Fibroblast of villous mesenchyme (primary cell): ENCODE measurements at places on chromosomes 3 and 15. TPM values are rescaled to one million over a fixed set of nuclear protein-coding genes. Genes with fewer than 3 reads are reported as not detected.

Gene NR2E3
- total RNA-seq, result 0.86 and 0.97 TPM in 2 replicates

Gene OIP5
- total RNA-seq, result 2.6 and 8.6 TPM in 2 replicates

Gene FBXO40
- total RNA-seq, result under 0.01 TPM in 1 of 2 replicates, not detected in the other

Gene LRRN1
- under 0.01 TPM in 2 replicates for total RNA-seq

Gene GOLGA8K
- not detected in 2 replicates for total RNA-seq

Gene CPN2
- total RNA-seq, result not detected in 2 replicates

Gene TRH
- not detected in 2 replicates for total RNA-seq

Gene NEDD4
- 29.6 and 45.3 TPM in 2 replicates for total RNA-seq

Gene TLR9
- not detected in 2 replicates for total RNA-seq

Gene ZNF80
- under 0.01 TPM in 1 of 2 replicates, not detected in the other for total RNA-seq

Gene LRRIQ4
- 0.32 TPM in 1 of 2 replicates, not detected in the other for total RNA-seq

Gene RBPMS2
- under 0.01 TPM in 1 of 2 replicates, not detected in the other for total RNA-seq

Gene SIDT1
- total RNA-seq, result not detected in 2 replicates

Gene ATP8B4
- 4.2 and 90.2 TPM in 2 replicates for total RNA-seq

Gene TBC1D21
- total RNA-seq, result not detected in 2 replicates

Gene TMEM40
- total RNA-seq, result under 0.01 TPM in 1 of 2 replicates, not detected in the other

Gene TMEM42
- total RNA-seq, result 12.6 and 13.0 TPM in 2 replicates

Gene GPR149
- not detected in 2 replicates for total RNA-seq

Gene CPB1
- total RNA-seq, result not detected in 2 replicates

Gene FMN1
- total RNA-seq, result 4.5 and 8.6 TPM in 2 replicates

Gene HDC
- total RNA-seq, result not detected in 2 replicates

Gene ERC2
- total RNA-seq, result under 0.01 and 0.43 TPM in 2 replicates

Gene GPR62
- under 0.01 TPM in 1 of 2 replicates, not detected in the other for total RNA-seq

Gene PLA2G4B
- total RNA-seq, result 0.97 and 1.3 TPM in 2 replicates

Gene CFAP100
- not detected in 2 replicates for total RNA-seq

Gene FHIT
- total RNA-seq, result 1.6 and 2.2 TPM in 2 replicates

Gene ARPIN
- 10.8 and 16.1 TPM in 2 replicates for total RNA-seq

Gene LIPH
- total RNA-seq, result under 0.01 TPM in 2 replicates
